ENCODE measurements at places on chromosomes 16 and 17. TPM values are rescaled to one million over a fixed set of nuclear protein-coding genes. Genes with fewer than 3 reads are reported as not detected.

The ADPRM gene
- 3.8 TPM for total RNA-seq

The KLHL10 gene
- not detected for total RNA-seq

The STAC2 gene
- total RNA-seq = 0.82 TPM

The PCYT2 gene
- 23.3 TPM for total RNA-seq

The BICDL2 gene
- not detected for total RNA-seq

The EIF5A gene
- 131 TPM for total RNA-seq

The GNG13 gene
- not detected for total RNA-seq

The KRTAP17-1 gene
- total RNA-seq = not detected

The MT1G gene
- total RNA-seq = 7.2 TPM

The ATAD5 gene
- total RNA-seq = 0.35 TPM

The CCL14 gene
- 4.1 TPM for total RNA-seq

The YBX2 gene
- 2.9 TPM for total RNA-seq

The SCNN1B gene
- total RNA-seq = 0.26 TPM

Measured in right atrium auricular region (tissue), 2 donors.